GM03348 (cell line): ENCODE measurements at places on chromosomes 7 and 10.

GRCh38 chr7:99267841-99268576, 4.6 kb upstream of the MYH16 start:
- peak; percentile 19 for DNase-seq

DNA sequence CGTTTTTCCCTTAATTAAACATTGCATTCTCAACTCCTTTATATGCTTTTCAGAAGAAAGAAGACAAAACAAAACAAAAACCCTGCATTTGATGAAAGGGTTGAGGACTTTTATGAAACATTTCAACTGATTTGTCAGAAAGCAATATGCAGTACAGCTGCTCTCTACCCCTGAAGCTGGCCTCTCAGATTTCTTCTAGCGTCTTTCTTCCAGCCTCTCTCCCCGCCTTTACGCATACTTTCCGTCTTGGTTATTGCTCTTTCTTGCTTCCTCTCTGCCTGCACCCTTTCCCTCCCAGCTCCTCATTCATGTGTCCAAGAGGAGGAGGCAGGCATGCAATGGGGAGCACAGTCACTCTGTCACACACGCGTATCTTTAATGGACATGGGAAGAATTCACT, 91.0 kb upstream of the COL1A2 start:
- peak; percentile 72 for DNase-seq

- no peak for DNase-seq
Measured at GRCh38 chr10:79446758-79447084, 1.3 kb upstream of the ZCCHC24 start.

DNA sequence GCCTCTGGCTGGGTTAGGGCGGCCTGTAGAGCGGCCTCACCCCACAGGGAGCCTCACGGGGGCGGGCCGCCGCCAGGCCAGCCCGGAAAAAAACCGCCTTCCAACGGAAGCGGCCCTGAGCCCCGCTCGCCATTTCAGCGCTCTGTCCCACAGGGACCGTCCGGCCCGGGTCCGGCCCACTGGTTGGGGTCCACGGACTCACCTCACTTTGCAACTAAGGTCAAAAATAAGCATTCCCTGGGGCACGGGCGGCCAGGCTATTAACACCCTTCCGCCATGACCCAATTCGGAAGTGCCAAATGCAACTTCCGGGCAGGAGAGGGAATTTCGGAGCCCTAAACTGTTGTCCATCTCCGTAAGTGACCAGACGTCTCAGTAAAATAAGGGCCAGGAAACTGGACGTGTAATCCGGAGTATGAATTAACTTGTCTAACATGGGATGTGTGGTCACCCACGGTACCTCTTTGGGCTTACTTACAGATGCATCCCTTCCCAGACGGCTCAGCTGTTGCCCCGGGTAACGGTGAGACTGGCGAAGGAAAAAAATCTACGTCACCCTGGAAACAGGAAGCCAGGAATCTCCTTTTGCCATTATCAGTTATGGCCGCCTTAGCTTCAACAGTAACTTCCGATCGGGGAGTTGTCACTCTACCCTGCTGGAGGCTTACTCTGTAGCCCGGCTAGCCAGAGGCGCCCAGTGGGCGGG, at the start of gene BBIP1:
TSS of gene BBIP1 (minus strand) at position 538 of the 706 bp plus-strand sequence. CDS start 1,023 bp downstream, outside the sequence.
- DNase-seq = no peak

- DNase-seq = no peak
Measured at GRCh38 chr10:86914734-86915133, 42.7 kb downstream of the MMRN2 start.
